Activated CD4-positive, alpha-beta T cell treated with anti-CD3 and anti-CD28 coated beads, Interleukin-2, amount 10 ng/mL, durations not matched to agents 24 days and 14 days (primary cell): ENCODE measurements at places on chromosomes 7 and 10. TPM values are rescaled to one million over a fixed set of nuclear protein-coding genes. Genes with fewer than 3 reads are reported as not detected.
A peak's percentile ranks its signal among the peaks of the same experiment; 100 is the strongest.

- H3K36me3 ChIP-seq, result peaks cover 2% of the 10 kb centered on the region
- no peak for DNase-seq
- no peak overlapping the region for H3K27ac ChIP-seq
- H3K27me3 ChIP-seq, result no peaks in the 10 kb centered on the region
- H3K4me3 ChIP-seq, result no peak overlapping the region
Observed at GRCh38 chr7:7701527-7701926, 16.9 kb downstream of the RPA3 start.

OR2A42 gene
- total RNA-seq, result not detected in 2 replicates

- H3K4me3 ChIP-seq, result peak overlapping the region; percentile 100
- H3K4me1 ChIP-seq, result peaks cover 24% of the 10 kb centered on the region
- H3K36me3 ChIP-seq, result peaks cover 73% of the 10 kb centered on the region
- DNase-seq, result peak; percentile 71
- H3K27ac ChIP-seq, result peak overlapping the region; percentile 93
- H3K27me3 ChIP-seq, result no peaks in the 10 kb centered on the region
Observed at GRCh38 chr7:142789441-142789840, 18.7 kb downstream of the PRSS2 start.

PTF1A gene
- not detected in 2 replicates for total RNA-seq

DNA sequence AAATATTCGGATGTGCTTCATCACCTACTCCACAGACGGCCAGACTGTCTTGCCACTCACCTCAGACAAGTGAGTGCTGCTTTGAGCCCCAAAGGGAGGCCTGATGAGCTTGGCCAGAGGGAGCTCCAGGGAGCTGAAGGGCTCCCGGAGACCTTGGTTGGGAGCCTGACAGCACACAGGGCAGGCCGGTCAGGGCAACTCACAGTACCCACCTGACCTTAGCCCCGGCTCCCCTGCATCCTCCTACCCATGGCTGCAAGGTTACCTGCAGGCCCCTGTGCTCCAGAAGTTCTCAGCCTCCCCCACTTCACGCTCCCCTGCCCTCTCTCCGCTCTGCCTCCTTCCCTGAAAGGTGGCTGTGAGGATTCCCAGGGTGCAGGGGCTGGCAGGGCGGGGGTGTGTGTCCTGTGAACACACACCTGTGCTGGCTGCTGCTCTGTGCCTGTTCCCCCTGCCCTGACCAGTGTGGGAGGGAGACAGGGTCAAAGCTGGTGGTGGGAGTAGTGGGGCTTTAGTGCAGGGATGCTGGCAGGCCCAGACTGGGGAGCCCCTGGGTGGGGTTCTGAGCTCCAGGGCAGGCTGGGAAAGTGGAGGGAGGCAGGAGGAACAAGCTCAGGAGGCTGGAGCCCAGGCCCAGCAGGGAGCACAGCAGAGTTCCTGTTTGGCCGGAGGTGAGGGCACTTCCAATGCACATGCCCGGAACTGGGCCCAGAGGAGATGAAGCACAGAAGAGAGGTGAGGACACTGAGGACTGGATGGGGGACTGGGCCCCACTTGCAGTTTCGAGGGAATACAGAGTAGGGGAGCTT lies 7.2 kb downstream of the ANTXRL start:
- peaks cover 19% of the 10 kb centered on the region for H3K27me3 ChIP-seq
- H3K27ac ChIP-seq, result no peak overlapping the region
- H3K4me1 ChIP-seq, result peaks cover 16% of the 10 kb centered on the region

DNA sequence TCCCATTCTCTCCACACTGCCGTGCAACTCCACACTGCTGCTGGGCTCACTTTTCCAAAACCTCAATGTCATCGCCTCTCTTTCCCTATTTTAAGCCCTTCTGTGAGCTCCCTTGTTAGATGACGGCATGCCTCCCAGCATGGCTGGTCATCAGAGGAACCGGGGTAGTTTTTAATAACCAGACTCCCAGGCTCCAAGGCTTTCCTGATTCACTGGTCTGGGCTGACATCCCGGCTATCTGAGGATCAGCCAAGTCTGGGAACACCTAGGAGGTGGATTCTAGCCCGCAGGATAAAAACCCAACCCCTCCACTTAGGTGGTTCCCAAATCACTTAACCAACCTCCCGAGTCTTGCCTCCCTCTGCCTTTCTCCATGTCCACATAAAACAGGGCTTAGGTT lies 295.4 kb upstream of the FZD8 start:
- H3K4me3 ChIP-seq, result no peak overlapping the region
- H3K27me3 ChIP-seq, result no peaks in the 10 kb centered on the region
- no peaks in the 10 kb centered on the region for H3K4me1 ChIP-seq

DNA sequence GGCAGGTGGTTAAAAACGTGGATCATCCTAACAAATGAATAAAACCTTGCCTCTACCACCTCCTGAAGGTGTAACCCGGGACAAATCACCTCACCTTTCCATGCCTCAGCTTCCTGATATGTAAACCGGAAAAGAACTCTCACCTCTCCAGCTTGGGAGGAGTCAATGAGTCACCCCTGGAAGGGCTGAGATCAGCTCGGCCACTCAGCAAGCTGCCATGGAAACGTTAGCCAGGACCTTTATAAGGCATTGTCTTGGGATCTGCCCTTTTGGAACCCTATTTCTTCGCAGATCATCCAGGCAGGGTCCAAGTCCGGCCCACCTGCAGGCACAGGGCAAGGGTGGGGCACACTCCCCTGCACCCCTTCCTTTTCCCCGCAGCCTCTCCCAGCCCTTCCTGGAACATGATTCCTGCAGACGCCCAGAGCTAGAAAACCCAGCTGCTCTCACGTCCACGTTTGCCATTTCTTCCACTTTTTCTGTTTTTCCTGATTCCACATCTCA lies 81.6 kb upstream of the PFKP start:
- H3K27ac ChIP-seq, result no peak overlapping the region
- H3K27me3 ChIP-seq, result peaks cover 19% of the 10 kb centered on the region
- no peaks in the 10 kb centered on the region for H3K36me3 ChIP-seq
- H3K4me1 ChIP-seq, result peaks cover 4% of the 10 kb centered on the region

XRCC2 gene
- total RNA-seq, result 26.2 and 28.5 TPM in 2 replicates

DNA sequence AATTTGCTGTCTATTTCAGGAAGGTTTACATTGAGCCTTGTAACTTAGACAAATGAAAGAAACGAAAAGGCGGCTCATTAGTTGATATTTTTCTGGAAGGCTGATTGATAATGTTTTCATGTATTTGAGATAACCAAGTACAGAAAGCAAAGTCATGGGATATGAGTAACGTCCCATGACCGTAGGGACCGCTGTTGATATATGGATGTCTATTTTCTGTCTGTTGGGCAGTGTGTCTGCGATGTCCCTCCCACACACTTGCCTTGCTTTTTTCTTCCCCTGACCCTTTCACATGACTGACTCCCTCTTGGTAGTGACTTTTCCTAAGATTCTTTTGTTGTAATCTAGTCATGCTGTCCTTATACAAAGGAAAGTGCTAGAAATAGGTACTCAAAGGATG lies 57.0 kb upstream of the GPR158 start:
- no peaks in the 10 kb centered on the region for H3K4me1 ChIP-seq
- H3K27ac ChIP-seq, result no peak overlapping the region
- no peak for DNase-seq
- no peak overlapping the region for H3K4me3 ChIP-seq
- H3K27me3 ChIP-seq, result peaks cover 7% of the 10 kb centered on the region

- no peak overlapping the region for H3K27ac ChIP-seq
- peaks cover 3% of the 10 kb centered on the region for H3K27me3 ChIP-seq
- no peaks in the 10 kb centered on the region for H3K36me3 ChIP-seq
- no peak overlapping the region for H3K4me3 ChIP-seq
Observed at GRCh38 chr10:128875030-128875744, 591.9 kb upstream of the MGMT start.
